ENCODE measurements at places on chromosomes 1 and 21.
A peak's percentile ranks its signal among the peaks of the same experiment; 100 is the strongest.

GRCh38 chr1:85580872-85581801 lies 576 bp downstream of the CCN1 start:
- DNase-seq: peak; percentile 81

DNA sequence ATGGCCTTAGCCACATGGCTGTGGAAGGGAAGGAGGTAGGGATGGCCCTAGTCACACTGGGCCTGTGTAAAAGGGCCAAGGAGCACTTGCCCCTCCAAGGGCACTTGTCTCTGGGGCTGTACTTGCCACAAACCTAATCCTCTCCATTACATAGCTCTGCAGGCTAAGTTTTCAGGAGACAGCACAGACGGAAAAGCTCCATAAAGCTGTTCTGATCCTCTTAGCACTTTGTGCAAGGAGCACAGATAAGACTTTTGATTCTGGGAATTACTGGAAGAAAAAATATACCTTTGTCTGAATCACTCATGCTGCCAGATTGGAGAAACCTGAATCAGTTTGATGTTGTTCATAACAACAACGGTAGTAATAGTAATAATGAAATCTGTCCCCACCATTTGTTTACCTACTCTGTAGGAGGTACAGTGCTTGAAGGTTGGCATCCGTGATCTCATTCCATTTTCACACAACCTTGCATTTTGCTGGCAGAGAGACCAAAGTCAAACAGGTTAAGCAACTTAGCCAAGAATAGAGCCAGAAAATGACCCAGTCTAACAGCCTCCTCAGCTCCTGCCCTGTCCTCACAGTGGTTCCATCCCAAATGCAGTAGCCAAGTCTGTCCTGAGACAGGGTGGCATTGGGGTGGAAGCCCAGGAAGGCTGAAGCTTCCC lies 207.1 kb downstream of the ROR1 start:
- no peak for DNase-seq

- no peak for DNase-seq
These were observed 32.4 kb upstream of the AGPAT3 start for GRCh38 chr21:43832648-43833047.

DNA sequence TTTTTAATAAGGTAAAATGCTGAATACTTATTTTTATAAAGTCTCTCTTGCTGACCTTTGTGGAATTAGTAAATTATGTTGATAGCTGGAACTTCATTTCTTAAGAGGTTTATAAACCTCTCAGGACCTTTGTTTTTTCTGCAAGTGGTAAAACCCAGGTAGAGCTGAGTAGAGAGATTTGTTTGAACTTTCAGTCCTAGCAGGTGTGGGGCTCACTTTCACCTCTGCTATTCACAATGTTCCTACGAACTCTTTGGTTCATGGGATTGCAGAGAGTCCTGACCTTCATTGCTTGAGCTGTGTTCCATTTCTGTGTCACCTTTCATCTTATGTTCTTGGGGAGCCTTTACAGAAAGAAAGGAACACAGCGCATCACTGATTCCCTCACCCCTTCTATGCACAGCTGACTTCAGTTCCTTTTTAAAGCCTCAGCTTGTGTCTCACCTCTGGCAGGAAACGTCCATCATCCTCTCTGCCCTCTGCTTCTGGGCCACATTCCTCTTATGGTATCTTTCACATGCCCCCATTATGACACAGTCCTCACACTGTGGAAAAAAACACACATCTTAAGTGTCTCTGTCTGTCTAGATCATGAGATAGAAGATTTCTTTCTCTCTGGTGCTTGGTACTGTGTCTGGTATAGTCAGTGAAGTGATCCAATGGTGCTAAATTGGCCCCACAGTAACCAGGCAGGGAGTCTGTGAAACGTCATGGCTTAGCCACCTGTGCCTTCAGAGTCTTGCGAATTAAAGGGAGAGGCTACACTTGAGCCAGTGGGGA lies 262.5 kb upstream of the B3GALT2 start:
- DNase-seq: no peak

DNA sequence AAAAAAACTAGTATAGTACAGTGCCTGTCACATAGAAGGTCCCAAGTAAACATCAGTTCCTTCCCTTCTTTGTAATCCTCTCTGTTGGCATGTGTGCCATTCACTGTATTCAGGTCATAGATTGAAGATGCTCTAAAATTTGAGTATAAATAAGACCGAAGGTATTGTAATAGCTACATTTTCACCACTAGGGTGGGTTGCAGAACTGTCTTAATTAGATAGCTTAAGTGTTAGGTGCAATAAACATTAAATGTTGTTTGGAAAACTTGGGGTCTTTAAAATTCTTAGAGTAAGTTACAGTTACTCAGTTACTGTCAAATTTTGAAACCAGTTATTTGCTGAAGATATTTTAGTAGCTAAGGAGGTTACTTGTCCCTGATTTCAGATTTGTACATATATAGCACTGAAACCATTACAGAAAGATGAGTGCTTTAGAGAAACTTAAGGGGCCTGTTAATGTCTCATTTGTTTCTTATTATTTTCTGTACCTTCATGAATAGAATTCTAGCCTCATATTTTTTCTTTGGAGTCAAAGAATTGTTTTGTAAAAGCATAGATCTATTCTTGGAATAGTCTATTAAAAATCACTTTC lies 24.3 kb downstream of the PER3 start:
- no peak for DNase-seq

- no peak for DNase-seq
These were observed 58.3 kb downstream of the SLC30A7 start for GRCh38 chr1:100953960-100954730.

GRCh38 chr1:24413350-24414163 lies at the start of gene STPG1:
TSS of gene STPG1 (minus strand) at chr1:24413782. CDS start at chr1:24401388, 12,394 bp downstream.
- peak; percentile 59 for DNase-seq

GRCh38 chr1:31911994-31912780 lies 26.0 kb downstream of the PTP4A2 start:
- no peak for DNase-seq

- DNase-seq: no peak
These were observed 39.2 kb downstream of the CDK18 start for GRCh38 chr1:205543351-205544301.

DNA sequence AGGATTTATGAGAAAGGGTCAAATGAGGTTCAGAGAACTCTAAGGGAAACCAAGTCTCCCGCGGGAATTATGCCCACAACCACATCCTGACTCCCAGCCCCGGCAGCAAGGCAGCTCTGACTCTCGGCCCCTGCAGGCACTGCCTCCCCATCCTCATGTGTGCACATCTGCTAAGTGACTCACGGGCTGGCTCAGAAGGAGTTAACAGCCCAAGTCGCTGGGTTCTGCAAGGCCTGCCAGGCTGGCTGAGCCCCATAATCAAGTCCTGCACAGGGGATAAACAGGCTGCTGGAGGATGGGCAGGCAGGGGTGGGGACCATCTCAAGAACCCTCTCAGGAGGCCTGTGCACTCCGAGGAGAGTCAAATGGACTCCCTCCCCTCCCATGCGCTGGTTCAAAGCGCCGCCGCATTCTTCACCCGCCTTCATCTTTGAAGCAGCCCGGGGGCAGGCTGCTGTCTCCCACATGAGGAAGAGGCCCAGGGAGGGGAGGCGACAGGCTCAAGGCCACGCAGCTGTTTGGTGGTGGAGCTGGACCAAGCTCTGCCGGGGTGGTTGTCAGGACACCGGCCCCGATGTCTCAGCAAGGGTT lies 344.3 kb downstream of the MATN1 start:
- DNase-seq: peak; percentile 35

- DNase-seq: no peak
These were observed 29.1 kb upstream of the BCAR3 start for GRCh38 chr1:93710499-93711453.

DNA sequence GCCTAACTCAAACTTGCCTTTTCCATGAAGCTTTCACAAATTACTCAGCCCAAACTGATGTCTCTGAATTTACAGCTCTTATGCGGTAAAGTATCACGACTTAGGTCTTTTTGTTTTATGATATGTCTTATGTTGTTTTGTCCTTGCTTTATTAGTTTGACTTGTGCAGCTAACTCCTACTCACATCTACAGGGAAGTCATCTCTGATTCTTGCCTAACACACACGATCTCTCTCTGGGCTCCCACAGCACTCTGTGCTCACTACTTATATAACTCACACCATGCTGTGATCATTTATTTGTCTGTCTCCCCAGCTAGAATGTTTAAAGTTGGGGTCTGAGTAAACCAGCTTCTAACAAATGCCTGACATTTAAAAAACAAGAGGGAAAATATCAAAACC lies 9.3 kb upstream of the PI4KB start:
- no peak for DNase-seq

DNA sequence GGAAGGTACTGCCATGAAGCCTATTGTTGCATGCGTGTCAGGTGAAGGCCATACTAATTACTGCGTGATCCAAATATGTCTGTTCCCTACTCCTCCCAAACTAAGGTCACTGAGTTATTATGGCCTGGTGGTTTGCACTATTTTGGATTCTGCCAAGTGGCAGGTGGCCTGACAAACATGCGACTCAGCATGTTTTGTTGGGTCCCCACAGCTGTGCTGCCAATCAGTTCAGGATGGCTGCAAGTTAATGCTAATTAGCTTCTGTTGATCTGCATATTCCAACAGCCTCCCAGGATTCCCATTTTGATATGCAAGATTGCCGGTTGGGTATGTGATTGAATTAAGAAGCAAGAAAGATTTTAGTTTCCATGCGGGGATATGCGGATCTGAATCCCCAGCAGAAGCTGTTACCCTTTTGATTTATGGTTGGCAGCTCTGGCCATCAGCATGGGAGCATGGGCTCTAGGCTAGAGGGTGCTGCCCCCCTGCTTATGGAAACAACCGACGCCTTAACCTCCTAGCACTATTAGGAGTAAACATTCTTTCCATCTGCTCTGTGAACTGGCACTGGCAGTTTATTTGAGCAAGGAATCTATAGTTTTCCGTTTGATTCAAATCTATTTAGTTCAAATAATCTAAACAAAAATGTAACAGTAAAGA lies 429.8 kb upstream of the C1orf87 start:
- no peak for DNase-seq

DNA sequence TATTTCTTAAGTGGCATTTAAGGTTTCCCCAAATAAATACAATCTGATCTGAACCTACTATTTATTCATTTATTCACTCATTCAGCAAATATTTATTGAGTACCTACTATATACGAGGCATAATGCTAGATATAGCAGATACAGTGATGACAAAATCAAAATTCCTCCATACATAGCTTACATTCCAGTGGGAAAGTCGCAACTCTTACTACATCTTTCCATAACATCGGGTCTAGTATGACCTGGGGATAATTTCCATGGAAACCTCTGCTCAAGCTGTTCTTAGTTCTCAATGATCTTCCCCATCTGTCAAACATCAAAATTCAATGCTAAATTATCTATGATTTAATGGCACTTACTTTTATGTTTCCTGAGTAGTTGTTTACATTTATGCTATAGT lies 70.8 kb upstream of the PRKACB start:
- DNase-seq: no peak

GRCh38 chr21:29316029-29316742 lies 17.5 kb downstream of the BACH1 start:
- no peak for DNase-seq

GRCh38 chr21:33655588-33656221 lies 13.4 kb downstream of the ITSN1 start:
- no peak for DNase-seq

GRCh38 chr21:46060596-46061061 lies 37.3 kb upstream of the COL6A2 start:
- DNase-seq: no peak

- no peak for DNase-seq
These were observed 53.9 kb downstream of the SYDE2 start for GRCh38 chr1:85146972-85147359.

DNA sequence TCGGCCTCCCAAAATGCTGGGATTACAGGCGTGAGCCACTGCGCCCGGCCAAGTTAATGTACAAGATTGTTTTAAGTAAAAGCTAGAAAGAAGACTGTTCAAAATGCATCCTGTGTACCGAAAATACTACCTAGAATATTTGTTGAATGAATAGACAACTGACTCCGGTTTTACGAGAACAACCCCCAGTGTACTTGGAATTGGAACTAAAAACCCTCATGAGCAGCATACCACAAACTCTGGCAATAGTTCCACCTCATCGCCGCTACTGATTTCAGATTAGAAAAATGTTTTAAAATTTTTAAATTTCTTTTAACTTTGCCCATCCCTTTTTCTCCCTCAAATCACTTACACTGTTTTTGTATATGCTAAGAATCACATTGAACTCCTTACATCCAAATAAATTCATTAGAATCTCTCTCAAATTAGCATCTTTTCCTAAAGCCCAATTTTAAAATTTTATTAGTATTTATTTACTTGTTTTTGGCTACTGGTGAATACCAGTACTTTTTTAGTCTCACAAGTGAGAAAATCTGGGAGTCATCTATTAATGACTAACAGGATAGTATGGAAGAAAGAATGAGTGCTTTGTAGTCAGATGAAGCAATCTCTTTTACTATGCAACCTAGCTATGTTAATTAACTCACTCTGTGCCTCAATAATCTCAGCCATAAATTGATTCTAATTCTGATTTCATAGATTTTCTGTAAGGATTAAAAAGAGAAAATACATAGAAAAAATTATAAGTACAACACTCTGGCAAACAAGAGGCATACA lies 95.1 kb downstream of the GPATCH2 start:
- no peak for DNase-seq

DNA sequence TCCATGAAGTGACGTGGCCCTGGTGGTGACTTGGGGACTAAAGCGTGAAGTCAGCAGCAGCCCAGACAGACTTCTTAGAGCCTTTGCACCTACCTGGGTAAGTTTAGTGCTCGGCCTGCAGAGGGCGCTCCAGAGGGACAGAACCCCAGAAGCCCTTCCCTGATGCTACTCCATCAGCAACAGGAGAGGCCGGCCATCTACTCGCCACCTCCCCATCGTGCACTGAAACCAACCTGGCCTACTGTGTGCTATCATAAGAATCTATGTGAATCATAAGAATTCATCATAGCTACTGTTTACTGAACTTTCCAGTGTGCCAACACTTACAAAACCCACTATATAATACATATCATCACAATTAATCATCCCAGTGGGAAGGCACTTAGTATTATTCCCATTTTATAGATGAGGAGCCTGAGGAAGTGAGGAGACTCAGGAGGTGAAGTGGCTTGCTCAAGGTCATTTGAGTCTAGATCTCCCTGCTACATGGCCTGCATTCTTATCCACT lies 7.9 kb upstream of the EDN2 start:
- no peak for DNase-seq

GRCh38 chr21:38945545-38946245 lies 140.0 kb downstream of the ETS2 start:
- no peak for DNase-seq

DNA sequence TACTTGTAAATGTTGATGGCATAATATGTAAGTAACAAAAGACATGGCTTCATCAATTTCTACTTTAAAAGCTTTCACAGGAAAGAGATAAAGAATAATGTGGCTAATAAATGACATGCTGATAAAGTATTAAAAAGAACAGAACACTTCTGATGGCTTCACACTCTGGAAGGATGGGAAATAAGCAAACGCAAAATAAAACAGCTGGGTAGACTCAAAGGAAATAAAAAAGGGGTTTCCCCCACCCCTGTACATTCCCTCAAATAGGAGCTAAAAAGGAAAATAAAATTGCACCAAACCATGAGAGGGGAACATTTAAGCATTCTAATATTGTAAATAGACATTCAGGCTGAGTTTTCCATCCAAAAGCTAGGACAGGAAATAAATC lies 27.0 kb upstream of the DYRK1A start:
- DNase-seq: no peak

GRCh38 chr1:156920233-156921052 lies at the start of gene LRRC71:
TSS of gene LRRC71 (plus strand) at chr1:156920632. CDS start at chr1:156920804, 172 bp downstream.
- DNase-seq: peak; percentile 91

- no peak for DNase-seq
These were observed 98.1 kb upstream of the ZNF678 start for GRCh38 chr1:227465256-227465655.

- no peak for DNase-seq
These were observed 44.6 kb upstream of the GRIK3 start for GRCh38 chr1:37078866-37079265.

- DNase-seq: peak; percentile 60
These were observed 38.6 kb upstream of the COX20 start for GRCh38 chr1:244796719-244797406.

Measured in glutamatergic neuron (in vitro differentiated cells).